ENCODE measurements at places on chromosomes 12 and 14.
A peak's percentile ranks its signal among the peaks of the same experiment; 100 is the strongest.

GRCh38 chr12:47747596-47748506, 10.8 kb downstream of the RAPGEF3 start:
- DNase-seq, result no peak

GRCh38 chr12:107351109-107351508, 257.8 kb upstream of the CRY1 start:
- DNase-seq, result no peak

DNA sequence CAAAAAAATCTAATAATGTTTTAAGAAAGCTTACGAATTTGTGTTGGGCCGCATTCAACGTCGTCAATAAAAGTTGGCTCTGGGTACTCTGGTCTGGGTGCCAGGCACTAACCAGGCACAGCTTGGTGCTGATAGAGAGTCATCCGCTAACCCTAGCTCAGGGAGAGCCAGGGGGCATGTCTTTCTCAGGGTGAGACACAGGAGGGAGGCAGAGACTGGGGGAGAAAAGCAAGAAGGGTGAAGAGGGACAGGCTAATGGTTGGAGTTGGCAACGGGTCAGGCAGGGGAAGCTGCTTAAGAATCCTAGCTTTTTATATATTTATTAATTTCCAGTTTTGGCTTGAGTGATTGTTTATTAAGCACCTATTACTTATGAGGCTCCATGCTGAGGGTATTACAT, 105.0 kb downstream of the CMKLR1 start:
- no peak for DNase-seq

DNA sequence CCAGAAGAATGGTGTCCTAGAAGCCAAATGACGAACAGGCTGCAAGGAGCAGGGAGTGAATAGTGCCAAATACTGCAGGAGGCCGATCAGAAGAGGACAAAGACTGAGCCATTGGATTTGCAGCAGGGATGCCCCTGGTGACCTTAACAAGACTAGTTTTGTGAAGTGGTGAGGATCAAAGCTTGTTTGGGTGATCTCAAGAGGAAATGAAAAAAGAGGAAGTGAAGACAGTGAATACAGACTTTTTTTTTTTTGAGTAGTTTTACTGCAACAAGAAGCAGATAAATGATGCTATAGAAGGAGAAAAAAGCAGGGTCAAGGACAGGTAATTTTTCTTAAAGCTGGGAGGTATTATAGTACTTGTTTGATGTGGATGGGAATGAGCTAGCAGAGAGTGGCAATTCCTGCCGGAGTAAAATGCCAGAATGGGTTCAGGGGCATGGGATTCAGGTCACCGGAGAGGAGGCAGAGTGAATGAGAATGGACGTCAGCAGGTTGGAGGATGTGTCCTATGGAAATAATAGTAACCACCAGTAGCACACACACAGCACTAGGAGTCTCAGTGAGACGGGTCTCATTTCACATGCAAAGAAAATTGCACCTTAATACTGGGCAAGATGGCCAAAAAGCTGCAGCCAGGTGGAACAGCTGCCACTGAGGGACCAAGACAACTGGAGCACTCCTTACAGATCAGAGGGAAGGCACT, 345.8 kb upstream of the CCDC196 start:
- no peak for DNase-seq

DNA sequence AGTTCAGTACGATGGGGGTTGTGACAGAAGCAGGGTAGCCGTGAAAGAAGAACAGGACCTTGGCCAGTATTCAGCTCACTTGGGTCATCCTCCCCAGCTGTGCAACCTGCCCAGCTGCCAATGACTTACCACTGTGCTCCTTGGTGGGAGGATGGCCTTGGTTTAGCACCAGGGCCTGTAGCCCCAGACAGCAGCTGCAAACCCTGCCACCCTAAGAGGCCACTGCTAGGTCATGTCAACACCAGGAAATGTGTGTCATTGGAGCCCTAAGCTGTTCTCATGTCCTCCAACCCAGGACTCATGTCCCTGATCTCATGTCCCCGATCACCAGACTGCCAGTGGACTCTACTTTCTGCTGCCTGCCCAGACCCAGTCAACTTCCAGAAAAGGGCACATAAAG, 3.0 kb upstream of the CRACR2A start:
- DNase-seq, result no peak

- no peak for DNase-seq
These were observed 786.8 kb downstream of the TMTC2 start for GRCh38 chr12:83473408-83474095.

DNA sequence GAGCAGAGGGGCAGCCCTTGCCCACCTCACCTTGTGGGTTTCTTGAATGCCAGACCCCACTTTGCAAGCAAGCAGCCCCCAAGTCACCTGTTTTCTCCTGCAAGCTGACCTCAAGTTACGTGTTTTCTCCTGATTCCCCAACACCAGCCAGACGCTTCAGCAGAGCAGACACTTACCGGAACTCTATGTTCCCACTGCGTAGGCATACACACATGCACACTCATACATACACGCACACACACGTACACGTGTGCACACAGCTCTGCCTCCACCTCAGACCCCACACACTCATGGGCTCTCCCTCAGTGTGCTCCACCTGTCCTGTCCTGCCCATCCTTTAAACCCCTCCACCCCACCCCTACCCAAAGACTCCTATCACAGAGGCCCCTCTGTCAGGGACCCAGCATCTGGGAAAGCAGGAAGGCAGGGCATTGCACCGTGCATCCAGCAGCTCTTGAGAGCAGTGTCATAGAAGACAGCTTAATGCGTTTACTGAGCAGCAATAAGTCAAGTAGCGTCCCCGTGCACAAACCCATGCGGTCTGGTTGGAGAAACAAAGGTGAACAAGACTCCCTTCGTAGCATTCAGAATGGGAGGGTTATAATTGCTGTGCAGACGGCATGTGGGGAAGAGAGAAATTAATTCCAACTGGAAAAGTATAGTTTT, 44.4 kb downstream of the TMEM63C start:
- DNase-seq, result no peak

DNA sequence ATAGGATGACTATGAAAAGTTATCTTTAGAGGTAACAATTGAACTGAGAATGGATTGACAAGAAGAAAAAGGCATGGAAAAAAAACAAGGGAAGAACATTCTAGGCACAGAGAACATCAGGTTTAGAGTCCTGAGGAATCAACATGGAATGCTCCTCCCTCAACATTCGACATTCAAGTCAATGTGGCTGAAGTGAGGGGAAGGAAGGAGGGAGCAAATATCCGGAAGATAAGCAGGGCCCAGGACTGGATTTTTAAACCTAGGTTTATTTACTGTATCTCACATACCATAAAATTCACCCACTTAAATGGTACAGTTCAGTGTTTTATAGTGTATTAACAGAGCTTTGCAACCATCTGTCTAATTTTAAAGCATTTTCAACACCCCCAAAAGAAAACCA, 9.6 kb upstream of the CCER1 start:
- no peak for DNase-seq

GRCh38 chr12:70719672-70720420, 82.6 kb upstream of the PTPRB start:
- peak; percentile 31 for DNase-seq
